ENCODE measurements at places on chromosomes 3 and 15. TPM values are rescaled to one million over a fixed set of nuclear protein-coding genes. Genes with fewer than 3 reads are reported as not detected.

DNA sequence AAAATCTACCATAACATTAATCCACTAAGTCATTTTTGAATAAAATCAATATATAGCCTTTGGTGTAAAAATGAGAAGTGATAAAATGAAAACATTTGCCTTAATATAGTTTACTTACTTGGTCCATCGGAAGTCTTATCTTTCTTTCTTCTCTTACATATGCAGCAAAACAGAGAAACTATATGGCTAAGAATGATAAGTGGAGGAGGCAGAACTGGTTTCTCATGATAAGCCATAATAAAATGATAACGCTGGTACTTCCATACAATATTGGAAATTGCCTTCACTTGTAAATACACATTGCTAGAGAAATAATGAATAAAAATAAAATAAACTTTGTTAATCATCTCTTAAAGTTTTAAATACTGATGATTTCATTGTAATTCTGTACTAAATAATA is 47.8 kb upstream of the USP50 start:
- no peak for DNase-seq
- no peaks in the 10 kb centered on the region for H3K27me3 ChIP-seq
- no peak overlapping the region for H3K27ac ChIP-seq
- H3K4me1 ChIP-seq, result no peaks in the 10 kb centered on the region

DNA sequence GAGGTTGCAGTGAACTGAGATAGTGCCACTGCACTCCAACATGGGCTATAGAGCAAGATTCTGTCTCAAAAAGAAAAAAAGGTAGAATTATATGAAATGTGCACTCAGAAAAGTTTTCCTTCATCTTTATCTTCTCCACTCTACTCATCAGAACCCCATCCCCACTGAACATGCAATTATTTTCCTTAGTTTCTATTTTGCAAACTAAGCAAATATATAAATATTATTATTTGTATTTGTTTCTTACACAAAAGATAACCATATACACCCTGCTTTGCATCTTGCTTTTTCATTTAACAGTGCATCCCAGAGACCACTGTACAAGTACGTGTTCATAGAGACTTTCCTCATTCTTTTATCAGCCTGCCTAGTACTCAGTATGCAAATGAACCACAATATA is 68.0 kb upstream of the ACAN start:
- no peak for DNase-seq
- no peaks in the 10 kb centered on the region for H3K36me3 ChIP-seq
- H3K27ac ChIP-seq, result no peak overlapping the region

- H3K27ac ChIP-seq, result no peak overlapping the region
- no peaks in the 10 kb centered on the region for H3K4me1 ChIP-seq
- H3K27me3 ChIP-seq, result no peaks in the 10 kb centered on the region
- H3K36me3 ChIP-seq, result no peaks in the 10 kb centered on the region
- no peak for DNase-seq
Measured at GRCh38 chr3:72153477-72154314, 368.7 kb upstream of the PROK2 start.

DNA sequence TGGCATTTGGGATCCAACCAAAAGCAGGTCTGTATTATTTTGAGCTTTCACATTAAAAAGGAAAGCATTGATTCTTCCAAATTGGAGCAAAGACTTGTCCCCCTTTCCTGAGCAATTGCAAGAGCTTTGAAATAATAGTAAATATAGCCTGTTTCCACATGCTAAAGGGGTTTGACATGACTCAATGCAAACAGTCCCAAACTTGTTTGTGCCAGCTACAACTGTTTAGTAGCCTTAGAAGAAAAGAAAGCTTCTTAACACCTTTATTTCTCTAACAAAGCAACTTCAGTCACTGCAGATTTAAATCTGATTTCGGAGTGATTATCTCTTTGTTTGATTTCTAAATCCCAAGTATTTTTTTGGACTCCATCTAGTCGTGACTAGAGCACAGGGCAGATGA is 180.2 kb downstream of the SEMA6D start:
- no peak overlapping the region for H3K4me3 ChIP-seq
- no peaks in the 10 kb centered on the region for H3K36me3 ChIP-seq
- no peak overlapping the region for H3K27ac ChIP-seq
- no peaks in the 10 kb centered on the region for H3K4me1 ChIP-seq
- no peaks in the 10 kb centered on the region for H3K27me3 ChIP-seq
- DNase-seq, result no peak

DNA sequence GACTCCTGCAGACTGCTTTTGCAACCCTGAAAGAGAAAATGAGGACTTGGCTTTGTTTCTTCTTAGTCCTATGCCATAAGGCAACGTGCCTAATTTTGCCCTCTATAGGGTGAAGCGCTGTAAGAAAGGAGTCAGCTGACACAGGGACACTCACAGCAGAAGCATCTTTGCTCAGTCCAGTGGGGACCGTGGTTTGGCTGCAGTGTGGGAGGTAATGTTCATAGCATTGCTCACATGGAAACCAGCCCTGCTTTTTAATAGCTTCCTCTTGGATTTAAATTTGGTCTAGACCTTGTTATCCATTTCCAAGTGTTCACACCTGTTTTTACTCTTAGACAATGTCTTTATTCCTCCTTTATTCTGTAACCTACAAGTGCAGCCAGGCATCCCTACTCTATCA is 1032.1 kb downstream of the NTRK3 start:
- H3K4me3 ChIP-seq, result no peak overlapping the region
- H3K27ac ChIP-seq, result no peak overlapping the region
- H3K27me3 ChIP-seq, result no peaks in the 10 kb centered on the region
- no peaks in the 10 kb centered on the region for H3K4me1 ChIP-seq
- no peak for DNase-seq
- no peaks in the 10 kb centered on the region for H3K36me3 ChIP-seq

DNA sequence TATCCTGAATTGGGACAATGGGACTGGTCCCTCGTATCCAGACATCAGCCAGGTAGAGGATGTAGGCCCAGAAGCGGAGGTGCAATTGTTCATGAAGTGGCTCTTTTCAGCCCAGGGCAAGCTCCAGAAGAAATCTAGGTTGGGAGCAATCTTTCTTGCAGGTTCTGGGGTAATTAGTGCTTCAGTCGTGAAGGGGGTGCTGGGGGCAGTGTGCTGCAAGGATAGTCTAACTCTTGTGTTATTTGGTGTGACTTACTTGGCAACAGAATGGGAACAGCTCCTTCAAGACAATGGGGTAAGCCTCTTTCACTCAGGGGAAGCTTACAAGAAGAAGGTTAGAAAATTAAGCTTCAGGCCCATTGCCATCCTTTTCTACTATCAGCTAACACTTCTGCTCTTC is 273.0 kb downstream of the DIPK2A start:
- H3K4me1 ChIP-seq, result no peaks in the 10 kb centered on the region
- H3K27me3 ChIP-seq, result no peaks in the 10 kb centered on the region
- H3K27ac ChIP-seq, result no peak overlapping the region
- no peak for DNase-seq

GRCh38 chr15:100689131-100689899 is 86.9 kb downstream of the ASB7 start:
- H3K27ac ChIP-seq, result no peak overlapping the region
- H3K4me1 ChIP-seq, result no peaks in the 10 kb centered on the region
- no peak for DNase-seq
- H3K4me3 ChIP-seq, result no peak overlapping the region

RARRES1 gene
- not detected for total RNA-seq

- no peaks in the 10 kb centered on the region for H3K27me3 ChIP-seq
- no peaks in the 10 kb centered on the region for H3K4me1 ChIP-seq
- peaks cover 7% of the 10 kb centered on the region for H3K36me3 ChIP-seq
- no peak for DNase-seq
- H3K27ac ChIP-seq, result no peak overlapping the region
Measured at GRCh38 chr3:128198313-128198712, 45.0 kb downstream of the EEFSEC start.

ZBED2 gene
- 0.27 TPM for total RNA-seq

GRCh38 chr15:25684521-25685431 is 178.4 kb downstream of the ATP10A start:
- no peak overlapping the region for H3K4me3 ChIP-seq
- no peak for DNase-seq
- H3K4me1 ChIP-seq, result no peaks in the 10 kb centered on the region
- no peak overlapping the region for H3K27ac ChIP-seq
- peaks cover 9% of the 10 kb centered on the region for H3K36me3 ChIP-seq
- no peaks in the 10 kb centered on the region for H3K27me3 ChIP-seq

DNA sequence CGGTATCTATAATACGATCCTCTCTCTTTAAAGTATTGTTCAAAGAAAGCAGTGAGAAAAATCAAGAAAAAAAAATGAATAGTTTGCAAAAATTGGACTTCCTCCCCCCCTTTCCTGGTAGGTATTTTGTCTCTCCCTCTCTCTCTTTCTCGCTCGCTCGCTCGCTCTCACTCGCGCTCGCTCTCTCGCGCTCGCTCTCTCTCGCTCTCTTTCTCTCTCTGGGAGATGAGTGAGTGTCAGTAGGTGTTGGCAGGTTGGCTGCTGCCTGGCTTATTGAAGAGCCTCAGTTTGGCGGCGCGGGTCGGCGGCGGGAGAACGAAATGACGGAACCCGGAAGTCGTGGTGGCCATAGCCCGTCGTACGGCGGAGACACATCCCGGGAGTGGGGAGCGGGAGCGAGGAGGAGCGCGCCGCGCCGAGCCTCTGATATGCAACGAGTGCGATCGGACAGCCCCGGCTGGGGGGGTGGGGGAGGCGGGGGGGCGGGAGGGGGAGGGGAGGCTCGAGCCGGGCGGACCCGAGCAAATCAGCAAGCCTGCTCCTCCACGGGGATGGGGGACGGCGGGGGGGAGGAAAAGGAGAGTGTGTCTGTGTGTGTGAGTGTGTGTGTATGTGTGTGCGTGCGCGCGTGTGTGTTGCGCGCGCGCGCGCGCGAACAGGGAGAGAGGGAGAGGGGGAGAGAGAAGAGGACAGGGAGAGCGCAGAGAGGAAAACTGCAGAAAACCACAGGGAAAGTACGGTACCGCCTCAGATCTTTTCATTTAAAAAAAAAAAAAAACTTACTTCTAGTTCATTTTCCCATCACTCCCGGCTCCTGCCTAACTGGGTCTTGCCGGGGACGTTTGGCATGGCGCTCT is at the start of gene MEIS2:
Gene MEIS2 (minus strand): TSS at position 441 of the 857 bp plus-strand sequence. CDS start 1,083 bp downstream, outside the sequence.
- no peaks in the 10 kb centered on the region for H3K36me3 ChIP-seq
- peak within 1 kb of the TSS; percentile 65 for H3K4me3 ChIP-seq
- H3K4me1 ChIP-seq, result peaks cover 39% of the 10 kb centered on the region
- peaks cover 37% of the 10 kb centered on the region for H3K27me3 ChIP-seq
- H3K27ac ChIP-seq, result no peak within 1 kb of the TSS

- H3K4me3 ChIP-seq, result no peak overlapping the region
- H3K27ac ChIP-seq, result no peak overlapping the region
- no peaks in the 10 kb centered on the region for H3K36me3 ChIP-seq
- H3K4me1 ChIP-seq, result no peaks in the 10 kb centered on the region
- no peaks in the 10 kb centered on the region for H3K27me3 ChIP-seq
Measured at GRCh38 chr3:107345822-107346405, 31.3 kb upstream of the CCDC54 start.

KNL1 gene
- total RNA-seq, result 9.7 TPM

ADAMTS17 gene
- total RNA-seq, result 8.2 TPM

CHRNA7 gene
- not detected for total RNA-seq

CCDC39 gene
- not detected for total RNA-seq

DNA sequence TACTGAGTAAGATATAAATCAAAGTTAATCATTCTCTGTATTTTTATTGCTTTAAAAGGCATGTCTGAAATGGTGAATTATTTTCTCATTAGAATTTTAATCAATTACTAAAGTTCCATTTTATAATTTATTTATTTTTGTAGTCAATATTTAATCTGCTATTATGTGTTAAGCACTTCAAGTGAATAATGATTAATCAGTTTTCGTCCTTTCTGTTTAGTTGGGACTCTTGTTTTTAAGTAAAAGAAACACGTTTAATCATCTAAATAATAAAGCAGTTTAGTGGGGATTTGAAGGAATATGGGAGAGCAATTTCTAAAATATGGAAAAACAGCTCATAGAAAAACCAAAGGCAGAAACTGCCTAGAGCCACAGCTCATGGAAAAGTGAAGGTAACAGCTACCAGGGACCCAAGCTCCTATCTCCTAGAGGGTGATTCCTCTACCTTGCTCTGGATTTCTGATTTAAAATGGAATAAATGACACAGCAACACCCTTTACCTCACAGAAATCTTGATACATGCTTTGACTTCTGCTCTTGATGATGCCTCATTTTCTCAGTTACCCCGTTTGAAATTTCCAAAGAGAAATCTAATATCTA is 28.0 kb upstream of the SUCNR1 start:
- DNase-seq, result no peak
- no peaks in the 10 kb centered on the region for H3K36me3 ChIP-seq
- H3K27me3 ChIP-seq, result peaks cover 8% of the 10 kb centered on the region
- no peak overlapping the region for H3K4me3 ChIP-seq
- H3K27ac ChIP-seq, result no peak overlapping the region
- no peaks in the 10 kb centered on the region for H3K4me1 ChIP-seq

DNA sequence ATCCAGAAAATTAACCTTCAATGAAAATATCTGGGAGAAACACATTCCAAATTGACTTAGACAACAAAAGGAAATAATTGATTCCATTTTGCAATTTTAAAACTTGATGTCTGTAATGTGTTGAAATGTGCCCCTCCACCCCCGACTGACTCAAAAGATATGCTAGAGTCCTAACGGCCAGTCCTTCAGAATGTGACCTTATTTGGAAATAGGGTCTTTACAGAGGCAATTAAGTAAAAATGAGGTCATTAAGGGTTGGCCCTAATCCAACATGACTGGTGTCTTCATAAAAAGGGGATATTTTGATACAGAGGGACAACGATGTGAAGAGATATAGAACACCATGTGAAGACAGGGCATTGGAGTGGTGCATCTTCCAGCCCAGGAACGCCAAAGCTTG is 153.9 kb downstream of the PDZRN3 start:
- H3K36me3 ChIP-seq, result no peaks in the 10 kb centered on the region
- no peak overlapping the region for H3K27ac ChIP-seq
- H3K27me3 ChIP-seq, result no peaks in the 10 kb centered on the region
- H3K4me3 ChIP-seq, result no peak overlapping the region

GRCh38 chr3:126024049-126024854 is 55.3 kb downstream of the ROPN1B start:
- no peak overlapping the region for H3K4me3 ChIP-seq
- H3K27me3 ChIP-seq, result no peaks in the 10 kb centered on the region
- H3K4me1 ChIP-seq, result peaks cover 13% of the 10 kb centered on the region
- H3K27ac ChIP-seq, result no peak overlapping the region

ADIPOQ gene
- total RNA-seq, result not detected

DNA sequence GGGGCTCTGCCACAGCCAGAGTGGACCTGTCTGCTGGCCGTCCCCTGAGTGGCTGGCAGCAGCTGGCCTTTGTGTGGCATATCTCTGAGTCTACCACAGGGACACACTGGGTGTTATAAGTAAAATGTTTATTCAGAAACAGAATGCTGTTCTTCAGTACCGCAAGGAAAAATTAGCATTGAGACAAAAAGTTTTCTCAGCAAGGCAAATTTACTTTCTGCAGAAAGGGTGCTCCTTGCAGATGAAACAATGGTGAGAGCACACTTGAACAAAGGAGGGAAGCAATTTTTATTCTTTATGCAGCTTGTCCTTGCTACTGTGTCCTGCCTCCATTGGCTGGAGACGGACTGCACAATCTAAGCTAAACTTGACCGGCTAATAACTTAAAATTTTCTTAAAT is 4.0 kb downstream of the TMEM89 start:
- H3K27ac ChIP-seq, result no peak overlapping the region
- H3K4me1 ChIP-seq, result no peaks in the 10 kb centered on the region
- DNase-seq, result no peak
- no peaks in the 10 kb centered on the region for H3K27me3 ChIP-seq
- no peaks in the 10 kb centered on the region for H3K36me3 ChIP-seq
- H3K4me3 ChIP-seq, result no peak overlapping the region
